T-helper 9 cell (primary cell): ENCODE measurements at places on chromosomes 4 and X.
A peak's percentile ranks its signal among the peaks of the same experiment; 100 is the strongest.

DNA sequence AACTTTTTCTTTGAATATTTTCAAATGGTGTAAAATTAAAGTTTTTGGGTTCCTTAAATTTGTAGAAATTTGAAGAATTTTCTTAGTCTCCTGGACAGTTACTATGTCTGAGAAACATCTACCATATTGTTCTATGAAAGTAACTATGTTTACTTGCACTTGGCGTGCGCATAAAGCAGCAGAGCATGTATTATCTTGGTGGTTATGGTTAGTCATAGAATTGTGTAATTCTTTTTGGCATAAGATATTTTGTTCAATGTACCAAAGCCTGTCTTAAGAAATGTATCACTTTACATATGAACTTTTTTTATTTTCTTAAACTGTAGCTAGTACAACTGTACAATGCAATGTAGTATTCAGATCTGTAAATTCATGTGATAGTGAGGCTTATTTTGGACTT is 49.2 kb downstream of the CDS1 start:
- no peak for DNase-seq

DNA sequence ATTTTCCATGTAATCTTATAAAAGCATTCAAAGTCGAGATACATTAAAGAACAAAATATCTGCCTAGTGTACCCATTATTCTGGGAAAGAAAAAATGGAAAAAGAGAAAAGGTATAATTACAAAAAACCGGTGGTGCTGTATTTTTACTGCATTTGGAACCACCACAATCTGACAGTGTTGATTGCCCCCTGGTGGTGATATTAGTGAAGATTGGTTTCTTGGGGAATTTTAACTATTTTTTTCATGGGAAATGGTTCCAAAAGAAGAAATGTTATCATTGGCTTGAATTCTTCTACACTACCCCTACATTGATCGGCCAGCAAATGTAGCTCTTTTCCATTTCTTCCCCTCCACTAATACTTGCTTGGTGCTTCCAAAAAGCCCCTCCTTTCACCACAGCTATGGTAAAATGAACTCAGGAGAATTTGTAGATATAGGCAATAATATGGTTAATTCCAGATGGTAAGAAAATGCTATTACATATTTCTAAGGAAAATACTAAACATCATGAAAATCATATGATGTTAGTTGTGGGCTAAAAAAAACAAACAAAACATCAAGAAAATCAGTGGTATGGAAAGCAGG is 50.0 kb downstream of the COX18 start:
- no peak for DNase-seq

- no peak for DNase-seq
Measured at GRCh38 chr4:6924361-6924779, 14.7 kb downstream of the TBC1D14 start.

GRCh38 chr4:75056277-75056676 is 123.4 kb downstream of the PARM1 start:
- DNase-seq: no peak

- peak; percentile 6 for DNase-seq
Measured at GRCh38 chrX:54891573-54891972, 29.1 kb upstream of the TRO start.

- no peak for DNase-seq
Measured at GRCh38 chrX:106039920-106040319, 1.4 kb upstream of the SERPINA7 start.

DNA sequence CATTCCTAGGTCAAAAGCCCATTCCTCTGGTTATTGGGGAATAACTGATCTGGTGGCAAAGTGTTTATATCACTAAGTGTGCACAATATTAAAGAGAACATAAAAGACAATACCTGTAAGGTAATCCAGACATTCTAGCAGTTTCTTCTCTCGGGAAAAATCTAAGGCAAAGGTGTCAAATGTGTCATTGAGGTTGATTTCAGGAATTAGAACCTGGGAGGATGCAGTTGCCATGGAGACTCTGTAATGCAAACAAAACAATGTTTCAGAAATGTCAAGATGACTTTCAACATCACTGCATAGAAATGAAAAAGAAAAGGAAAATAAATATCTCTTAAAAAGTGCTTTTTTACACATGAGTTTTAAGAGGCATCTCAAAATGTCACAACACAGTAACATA is 145.9 kb downstream of the MID1 start:
- no peak for DNase-seq

DNA sequence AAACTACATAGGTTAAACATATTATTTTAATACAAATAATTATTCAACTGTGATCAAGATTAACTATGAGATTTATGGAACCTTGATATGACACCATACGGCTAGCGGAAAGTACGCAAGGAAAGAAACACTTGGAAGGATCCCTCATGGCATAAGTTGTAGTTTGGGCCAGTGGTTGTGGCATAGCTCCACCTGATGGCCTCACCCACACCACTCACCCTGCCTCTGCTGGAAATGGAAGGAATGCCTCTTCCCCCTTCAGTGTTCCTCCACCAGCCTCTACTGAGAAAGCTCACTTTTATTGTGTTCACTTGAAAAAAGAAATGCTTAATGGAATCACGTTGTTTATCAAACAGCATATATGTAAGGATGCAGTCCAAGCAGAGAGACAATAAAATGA is 86.4 kb downstream of the BMP15 start:
- DNase-seq: no peak

GRCh38 chr4:4377732-4378460 is 9.0 kb upstream of the NSG1 start:
- DNase-seq: no peak
